ENCODE measurements at places on chromosomes 7 and 10.

DNA sequence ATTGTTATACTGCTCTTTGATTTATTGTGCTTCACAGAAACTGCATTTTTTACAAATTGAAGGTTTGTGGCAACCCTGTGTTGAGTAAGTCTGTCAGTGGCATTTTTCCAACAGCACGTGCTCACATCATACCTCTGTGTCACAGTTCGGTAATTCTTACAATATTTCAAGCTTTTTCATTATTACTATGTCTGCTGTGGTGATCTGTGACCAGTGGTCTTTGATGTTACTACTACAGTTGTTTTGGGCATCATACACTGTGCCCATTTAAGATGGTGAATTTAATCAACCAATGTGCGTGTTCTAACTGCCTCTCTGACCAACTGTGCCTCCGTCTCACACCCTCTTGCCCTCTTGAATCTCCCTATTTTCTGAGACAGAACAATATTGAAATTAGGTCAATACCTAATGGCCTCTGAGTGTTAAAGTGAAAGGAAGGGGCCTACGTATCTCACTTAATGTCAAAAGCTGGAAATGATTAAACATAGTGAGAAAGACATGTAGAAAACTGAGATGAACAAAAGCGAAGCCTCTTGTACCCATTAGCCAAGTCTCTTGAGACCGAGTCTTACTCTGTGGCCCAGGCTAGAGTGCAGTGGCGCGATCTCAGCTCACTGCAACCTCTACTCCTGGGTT is 20.2 kb upstream of the ASL start:
- DNase-seq: no peak

DNA sequence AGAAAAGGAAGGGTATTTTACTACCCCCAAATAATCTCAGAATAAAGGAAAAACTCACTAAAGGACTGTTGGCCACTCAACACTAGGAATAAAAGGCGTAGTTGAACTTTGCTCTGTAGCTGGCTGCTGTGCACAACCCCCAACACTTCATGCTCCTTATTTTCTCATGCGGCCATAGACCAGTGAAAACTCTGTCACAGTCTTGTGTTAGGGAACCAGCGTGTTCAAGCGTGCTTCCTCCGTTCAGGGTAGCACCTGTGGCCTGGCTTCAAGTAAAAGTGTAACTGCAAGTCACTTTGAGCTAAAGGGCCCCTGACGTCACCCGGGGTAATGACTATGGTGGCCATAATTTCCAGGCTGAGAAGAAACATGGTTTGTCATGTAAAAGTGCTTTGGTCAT is 27.0 kb downstream of the BLNK start:
- DNase-seq: no peak

DNA sequence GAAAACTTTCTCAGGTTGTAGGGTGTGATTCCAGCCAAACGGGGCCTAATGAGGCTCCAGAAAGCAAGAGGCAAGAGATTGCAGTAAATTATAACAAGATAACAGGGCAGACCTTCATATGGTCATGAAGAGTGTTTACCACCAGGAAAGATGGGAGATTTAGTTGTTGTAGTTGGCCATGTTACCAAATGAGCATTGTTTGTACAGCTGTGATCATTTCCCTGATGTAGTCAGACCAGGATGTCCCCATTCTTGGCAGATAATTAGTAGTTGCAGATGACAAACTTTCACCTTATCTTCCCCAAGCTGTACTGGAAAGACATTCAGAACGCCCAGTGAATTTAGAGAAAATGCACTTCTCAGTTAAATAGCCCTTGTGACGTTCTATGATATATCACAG is 630.8 kb downstream of the ANKRD7 start:
- DNase-seq: no peak

DNA sequence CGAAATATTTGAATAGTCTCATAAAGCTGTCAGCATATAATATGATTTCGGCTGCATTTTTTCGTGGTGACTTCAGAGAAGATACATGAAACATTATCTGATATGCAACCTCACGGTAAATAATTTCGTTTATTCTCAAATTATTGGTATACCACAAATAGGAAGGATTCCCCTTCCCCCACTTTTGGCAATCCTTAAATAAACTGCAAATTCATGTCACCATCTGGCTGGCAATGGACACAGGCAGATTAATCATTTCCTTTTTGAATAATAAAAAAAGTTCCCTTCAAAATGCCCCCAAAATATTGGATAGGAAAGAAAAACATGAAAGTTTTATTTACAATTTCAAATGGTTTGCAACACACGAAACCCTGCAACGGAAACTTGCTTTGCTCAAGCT is 234.5 kb upstream of the MEOX2 start:
- peak; percentile 26 for DNase-seq

DNA sequence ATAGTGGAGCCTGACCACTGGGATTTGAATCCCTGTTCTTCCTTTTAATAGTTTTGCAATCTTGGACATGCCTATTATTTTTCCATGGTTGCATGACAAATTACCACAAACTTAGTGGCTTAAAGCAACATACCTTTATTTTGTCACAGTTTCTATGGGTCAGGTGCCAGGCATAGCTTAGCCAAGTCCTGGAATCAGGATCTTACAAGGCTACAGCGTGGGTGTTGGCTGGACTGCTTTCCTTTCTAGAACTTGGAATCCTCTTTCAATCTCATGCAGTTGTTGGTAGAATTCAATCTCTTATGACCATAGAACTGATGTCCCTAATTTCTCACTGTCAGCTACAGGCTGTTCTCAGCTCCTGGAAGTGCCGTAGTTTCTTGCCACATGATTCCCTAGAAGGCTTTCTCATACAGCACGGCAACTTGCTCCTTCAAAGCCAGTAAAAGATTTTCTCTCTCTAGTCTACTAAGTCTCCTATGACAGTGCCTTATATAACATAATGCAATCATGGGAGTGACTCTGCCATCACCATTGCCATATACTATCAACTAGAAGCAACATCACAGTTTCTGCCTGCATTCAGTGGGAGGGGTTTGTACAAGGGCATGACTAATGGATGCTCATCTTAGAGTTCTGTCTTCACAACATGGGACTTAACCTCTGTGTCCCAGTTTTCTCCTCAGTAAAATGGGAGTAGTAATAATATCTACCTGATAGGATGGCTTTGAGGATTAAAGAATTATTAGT is 243.4 kb upstream of the FZD1 start:
- no peak for DNase-seq

DNA sequence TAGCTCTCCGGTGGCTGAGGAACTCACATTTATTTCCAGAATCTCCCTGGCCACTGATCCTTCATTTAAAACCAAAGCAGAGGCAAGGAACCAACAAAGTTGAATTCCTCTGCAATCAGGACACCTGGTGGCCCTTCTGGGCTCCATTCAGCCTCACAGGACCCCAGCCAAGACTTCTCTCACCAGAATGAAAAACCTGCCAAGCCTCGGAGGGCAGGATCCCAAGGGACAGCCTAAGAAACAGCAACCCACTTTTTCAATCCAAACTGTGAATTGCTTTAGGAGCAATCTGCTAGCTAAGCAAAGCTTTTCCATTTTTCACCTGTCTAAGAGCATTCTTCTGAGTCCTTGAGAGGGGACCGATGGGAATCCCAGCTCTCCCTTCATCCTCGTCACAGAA is 34.6 kb downstream of the OAT start:
- DNase-seq: no peak

DNA sequence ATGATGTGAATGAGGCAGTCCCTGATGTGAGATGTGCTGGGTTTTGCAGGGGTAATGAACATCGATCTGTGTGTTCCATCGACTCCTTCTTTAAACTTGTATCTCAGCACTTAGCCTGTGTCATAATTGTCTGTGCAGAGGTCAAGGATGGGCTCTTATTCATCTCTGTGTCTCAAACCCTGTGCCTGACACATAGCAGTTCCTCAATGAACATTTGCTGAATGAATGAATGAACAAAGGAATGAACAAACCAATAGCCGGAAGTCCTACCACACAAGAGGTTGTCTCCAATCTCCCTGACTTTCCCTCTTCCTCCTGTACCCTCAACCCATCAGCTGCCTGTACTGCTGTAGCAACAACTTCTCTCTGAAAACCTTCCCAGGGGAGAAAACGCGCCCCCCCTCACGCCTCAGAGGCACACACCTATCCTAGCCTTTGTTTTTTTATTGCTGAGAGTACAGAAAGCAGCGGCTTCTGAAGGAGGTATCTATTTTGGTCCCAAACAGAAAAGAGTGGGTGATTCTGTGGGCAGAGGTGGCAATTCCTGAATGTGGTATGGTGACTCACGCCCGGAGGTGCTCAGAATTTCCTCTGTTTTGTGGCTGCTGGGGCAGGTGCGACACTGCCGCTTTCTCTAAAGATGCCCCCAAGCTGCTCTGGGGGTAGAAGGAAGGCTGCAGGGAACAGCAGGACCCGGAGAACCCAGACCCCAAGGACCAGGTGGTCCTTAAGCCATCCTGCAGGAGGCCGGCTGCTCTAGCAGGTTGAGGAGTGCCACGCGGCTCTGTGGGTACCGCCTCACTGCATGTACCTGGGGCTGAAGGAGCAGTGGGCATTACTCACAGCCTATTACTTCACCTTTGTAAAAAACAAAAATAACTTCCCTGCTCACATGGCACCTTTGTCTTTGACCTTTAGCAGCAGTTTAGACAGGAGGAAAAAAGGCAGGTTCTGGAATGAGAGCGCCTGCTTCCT is 9.6 kb downstream of the IL2RA start:
- no peak for DNase-seq

- DNase-seq: no peak
Observed at GRCh38 chr10:101965075-101965765, 90.8 kb downstream of the ARMH3 start.

DNA sequence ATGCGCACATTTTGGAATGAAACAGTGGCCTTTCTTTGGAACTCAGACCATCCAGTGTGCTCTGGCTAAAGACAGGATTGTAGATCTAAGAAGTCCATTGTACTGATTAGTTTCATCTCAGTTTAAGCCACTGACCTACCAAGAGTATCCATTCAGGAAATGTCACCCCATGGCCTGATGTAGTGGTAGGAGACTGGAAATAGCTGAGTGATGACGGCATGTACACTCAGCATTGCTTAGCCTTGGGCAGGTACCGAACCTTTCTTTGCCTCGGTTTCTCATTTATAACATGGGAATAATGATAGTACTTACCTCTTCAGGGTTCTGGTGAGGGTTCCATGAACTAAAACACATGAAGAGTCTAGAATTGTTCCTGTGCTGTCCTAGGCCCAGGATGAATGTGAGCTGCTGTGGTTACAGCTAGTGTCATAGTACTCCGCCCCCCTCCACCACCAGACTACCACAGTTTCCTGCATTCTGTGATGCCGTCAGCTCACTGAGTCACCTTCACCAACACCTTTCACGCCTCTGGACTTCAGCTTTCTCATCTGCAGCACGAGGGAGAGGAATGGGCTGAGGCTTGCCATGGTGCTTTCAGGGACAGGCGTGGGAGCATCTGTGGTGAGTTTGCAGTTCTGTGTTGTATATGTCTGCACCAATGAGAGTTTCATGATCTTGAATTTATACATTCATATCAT is 484.0 kb upstream of the GALNT17 start:
- no peak for DNase-seq

GRCh38 chr10:19811540-19811939 is 4.7 kb upstream of the PLXDC2 start:
- no peak for DNase-seq

- no peak for DNase-seq
Observed at GRCh38 chr7:136290351-136290750, 313.2 kb upstream of the MTPN start.

GRCh38 chr7:104627516-104627915 is 299.1 kb downstream of the LHFPL3 start:
- no peak for DNase-seq

- DNase-seq: peak; percentile 63
Observed at GRCh38 chr10:111297351-111297848, 220.6 kb downstream of the ADRA2A start.

- DNase-seq: no peak
Observed at GRCh38 chr10:50395851-50396250, 144.5 kb upstream of the ASAH2 start.
